ENCODE measurements at places on chromosomes 13 and 19. TPM values are rescaled to one million over a fixed set of nuclear protein-coding genes. Genes with fewer than 3 reads are reported as not detected.

ZNF266 gene
- 44.2 TPM for total RNA-seq

AP1M2 gene
- total RNA-seq: 0.30 TPM

MADCAM1 gene
- total RNA-seq: 1.5 TPM

ZNF681 gene
- total RNA-seq: 6.6 TPM

ZNF83 gene
- 84.6 TPM for total RNA-seq

IL12RB1 gene
- total RNA-seq: 39.3 TPM

SPACA4 gene
- total RNA-seq: not detected

PSG7 gene
- not detected for total RNA-seq

DNA sequence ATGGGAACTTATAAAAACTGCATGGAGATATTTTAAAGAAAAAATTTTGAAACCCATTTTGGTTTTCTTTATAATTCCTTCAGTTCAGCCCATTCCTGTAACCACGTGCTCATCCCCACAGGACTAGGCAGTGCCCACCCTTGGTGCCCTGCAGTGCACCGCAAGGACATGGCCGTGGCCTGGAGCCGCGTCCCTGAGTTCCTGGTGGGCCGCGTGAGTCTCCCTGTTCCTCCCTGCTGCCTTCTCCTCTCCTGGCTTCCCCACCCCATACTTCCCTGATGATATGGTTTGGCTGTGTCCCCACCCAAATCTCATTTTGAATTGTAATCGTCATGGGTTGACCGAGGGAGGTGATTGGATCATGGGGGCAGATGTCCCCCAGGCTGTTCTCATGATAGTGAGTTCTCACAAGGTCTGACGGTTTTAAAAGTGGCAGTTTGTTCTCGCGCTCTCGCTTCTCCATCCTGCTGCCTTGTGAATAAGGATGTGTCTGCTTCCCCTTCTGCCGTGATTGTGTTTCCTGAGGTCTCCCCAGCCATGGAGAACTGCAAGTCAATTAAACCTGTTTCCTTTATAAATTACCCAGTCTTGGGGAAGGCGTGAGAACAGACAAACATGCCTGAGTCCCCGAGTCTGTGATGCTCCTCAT is 31.6 kb upstream of the TFDP1 start:
- no peak for DNase-seq

DNA sequence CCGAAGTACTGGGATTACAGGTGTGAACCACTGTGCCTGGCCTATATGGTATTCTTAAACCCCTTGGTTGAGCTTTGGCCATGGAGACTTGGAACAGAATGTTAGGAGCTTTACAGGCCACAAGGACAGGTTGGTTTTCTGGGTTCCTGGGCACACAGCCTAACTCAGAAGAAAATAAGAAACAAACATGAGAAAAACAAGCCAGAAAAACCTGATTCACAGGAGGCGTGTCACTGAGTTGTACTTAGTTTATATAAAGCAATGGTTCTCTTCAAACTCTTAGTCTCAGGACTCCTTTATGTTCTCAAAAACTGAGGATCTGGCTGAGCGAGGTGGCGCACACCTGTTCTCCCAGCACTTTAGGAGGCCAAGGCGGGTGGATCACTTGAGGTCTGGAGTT is 125.1 kb upstream of the SPATA13 start:
- DNase-seq: no peak

GRCh38 chr19:41694196-41694595 is 6.1 kb upstream of the CEACAM7 start:
- DNase-seq: no peak

DNA sequence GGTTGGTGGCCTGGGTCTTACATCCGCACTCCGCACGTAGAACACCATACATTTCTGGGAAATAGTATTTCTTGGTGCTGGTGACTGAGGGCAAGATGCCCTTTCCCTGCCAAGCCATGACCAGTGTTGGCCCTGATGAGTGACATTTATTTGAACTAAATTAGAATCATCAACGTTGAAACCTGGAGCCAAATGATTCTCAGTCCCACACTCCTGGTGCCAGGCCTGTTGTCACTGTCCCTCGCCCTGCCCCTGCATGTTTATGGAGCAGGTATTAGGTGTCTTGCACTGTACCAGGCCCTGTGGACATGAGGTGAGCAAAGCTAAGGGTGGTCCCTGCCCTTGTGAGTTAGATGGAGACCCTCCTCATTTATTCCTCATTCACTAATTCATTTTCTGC is 5.8 kb downstream of the CHST8 start:
- no peak for DNase-seq

DNA sequence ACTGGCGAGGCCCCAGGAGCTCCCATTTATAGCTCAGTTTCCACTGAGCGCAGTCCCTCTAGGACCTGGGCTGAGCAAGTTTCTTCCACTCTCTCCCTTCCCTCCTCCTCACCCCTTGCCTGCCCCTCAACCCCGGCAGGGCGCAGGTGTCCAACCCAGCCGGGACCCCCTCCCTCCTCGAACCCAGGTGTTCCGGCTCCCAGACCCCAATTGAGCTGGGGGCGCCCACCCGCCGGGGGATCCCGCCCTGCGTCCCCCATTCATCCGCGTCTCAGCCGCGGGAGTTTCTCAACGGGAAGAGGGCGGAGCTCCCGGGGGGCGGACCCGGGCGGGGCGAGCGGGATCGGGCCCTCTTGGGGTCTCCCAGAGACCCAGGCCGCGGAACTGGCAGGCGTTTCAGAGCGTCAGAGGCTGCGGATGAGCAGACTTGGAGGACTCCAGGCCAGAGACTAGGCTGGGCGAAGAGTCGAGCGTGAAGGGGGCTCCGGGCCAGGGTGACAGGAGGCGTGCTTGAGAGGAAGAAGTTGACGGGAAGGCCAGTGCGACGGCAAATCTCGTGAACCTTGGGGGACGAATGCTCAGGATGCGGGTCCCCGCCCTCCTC is at the start of gene KIRREL2:
TSS of gene KIRREL2 (plus strand) at position 366 of the 604 bp plus-strand sequence. CDS start at position 575, 209 bp downstream.
- no peak for DNase-seq

- DNase-seq: peak; percentile 42
Measured at GRCh38 chr19:33134571-33135041, 2.7 kb downstream of the WDR88 start.

GRCh38 chr13:25684491-25684890 is 312.7 kb downstream of the ATP8A2 start:
- no peak for DNase-seq

- no peak for DNase-seq
Measured at GRCh38 chr13:50238922-50239321, 223.7 kb downstream of the KCNRG start.

GRCh38 chr13:24610956-24611355 is 69.3 kb upstream of the ATP12A start:
- no peak for DNase-seq

All from T-cell (primary cell).